Upper lobe of left lung (tissue), 6 donors: ENCODE measurements at places on chromosomes 2 and 18.

DNA sequence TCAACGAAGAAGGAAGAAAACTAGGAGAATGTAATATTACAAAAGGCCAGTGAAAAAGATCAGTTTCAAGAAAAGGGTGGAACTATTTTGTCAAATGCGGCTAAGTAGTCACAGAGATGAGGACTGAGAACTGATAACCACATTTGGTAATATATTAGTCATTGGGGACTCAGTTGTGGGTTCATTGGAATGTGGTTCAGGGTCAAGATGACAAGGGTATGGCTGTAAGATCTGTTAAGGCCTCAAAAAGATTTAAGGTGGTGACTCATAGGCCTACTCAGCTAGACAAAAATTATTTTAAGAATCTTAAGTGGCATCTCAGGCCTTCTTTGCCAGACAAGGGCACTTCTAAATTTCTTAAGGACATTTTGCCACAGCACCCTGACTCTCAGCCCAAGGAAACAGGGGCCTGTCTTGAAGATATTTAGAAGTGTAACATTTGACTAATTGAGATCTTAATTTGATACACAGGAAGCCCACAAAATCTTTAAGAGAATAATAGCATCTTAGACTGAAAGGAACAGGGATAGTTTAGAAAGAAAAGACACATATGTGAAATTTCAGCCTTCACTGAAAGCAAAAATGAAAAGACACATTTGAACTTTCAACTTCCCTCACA lies 81.3 kb downstream of the STRADB start:
- H3K4me3 ChIP-seq = no peak overlapping the region
- no peaks in the 10 kb centered on the region for H3K36me3 ChIP-seq
- no peak for DNase-seq
- no peaks in the 10 kb centered on the region for H3K27me3 ChIP-seq

- no peaks in the 10 kb centered on the region for H3K4me1 ChIP-seq
- DNase-seq = no peak
- no peaks in the 10 kb centered on the region for H3K36me3 ChIP-seq
- H3K27ac ChIP-seq = no peak overlapping the region
- no peaks in the 10 kb centered on the region for H3K27me3 ChIP-seq
These were observed 250.2 kb upstream of the MEX3C start for GRCh38 chr18:51447351-51448342.

DNA sequence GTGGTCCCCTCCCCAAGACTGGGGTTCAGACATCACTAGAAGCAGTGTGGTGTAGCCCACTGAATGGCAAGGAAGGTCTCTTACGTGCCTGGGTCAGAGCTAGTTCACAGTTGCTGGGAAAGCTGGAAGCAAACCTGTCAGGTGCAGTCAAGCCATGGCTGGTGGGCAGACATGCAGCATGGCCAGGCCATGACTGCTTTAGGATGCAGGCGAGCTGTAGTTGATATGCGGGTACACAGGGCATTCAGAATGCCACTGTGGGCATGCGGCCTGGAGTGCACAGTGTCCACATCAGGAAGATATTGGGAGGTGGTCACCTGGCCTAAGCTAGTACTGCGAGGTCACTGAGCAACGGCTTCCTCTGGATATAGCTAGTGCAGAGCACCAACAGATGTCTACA lies 11.8 kb upstream of the SLC9A4 start:
- no peak overlapping the region for H3K4me3 ChIP-seq
- H3K4me1 ChIP-seq = no peaks in the 10 kb centered on the region
- H3K27ac ChIP-seq = no peak overlapping the region

GRCh38 chr2:149884871-149885270 lies 297.3 kb upstream of the MMADHC start:
- H3K27ac ChIP-seq = no peak overlapping the region
- no peaks in the 10 kb centered on the region for H3K4me1 ChIP-seq
- H3K27me3 ChIP-seq = no peaks in the 10 kb centered on the region
- no peak for DNase-seq
- H3K4me3 ChIP-seq = no peak overlapping the region

DNA sequence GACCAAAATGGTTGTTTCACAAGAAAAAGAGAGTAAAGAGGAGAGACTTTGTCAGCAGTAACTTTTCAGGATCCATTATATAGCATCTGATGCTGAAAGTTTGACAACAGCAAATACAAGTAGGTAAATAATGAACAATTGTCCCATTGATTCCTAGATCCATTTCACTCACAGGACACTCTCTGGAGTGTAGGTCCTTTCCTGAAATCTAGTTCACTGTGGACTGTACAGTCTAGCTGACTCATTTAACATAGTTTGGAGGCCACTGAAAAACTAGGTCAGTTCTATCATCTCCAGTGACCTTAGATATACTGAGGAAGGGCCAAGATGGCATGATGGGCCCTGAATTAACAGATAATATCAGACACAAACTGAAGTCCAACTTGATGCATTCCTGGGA lies 19.3 kb upstream of the NEB start:
- H3K27ac ChIP-seq = no peak overlapping the region
- H3K4me1 ChIP-seq = no peaks in the 10 kb centered on the region

GRCh38 chr2:228039752-228040534 lies 141.5 kb downstream of the SPHKAP start:
- H3K27me3 ChIP-seq = no peaks in the 10 kb centered on the region
- no peaks in the 10 kb centered on the region for H3K36me3 ChIP-seq
- H3K27ac ChIP-seq = no peak overlapping the region
- no peak overlapping the region for H3K4me3 ChIP-seq
- no peak for DNase-seq

DNA sequence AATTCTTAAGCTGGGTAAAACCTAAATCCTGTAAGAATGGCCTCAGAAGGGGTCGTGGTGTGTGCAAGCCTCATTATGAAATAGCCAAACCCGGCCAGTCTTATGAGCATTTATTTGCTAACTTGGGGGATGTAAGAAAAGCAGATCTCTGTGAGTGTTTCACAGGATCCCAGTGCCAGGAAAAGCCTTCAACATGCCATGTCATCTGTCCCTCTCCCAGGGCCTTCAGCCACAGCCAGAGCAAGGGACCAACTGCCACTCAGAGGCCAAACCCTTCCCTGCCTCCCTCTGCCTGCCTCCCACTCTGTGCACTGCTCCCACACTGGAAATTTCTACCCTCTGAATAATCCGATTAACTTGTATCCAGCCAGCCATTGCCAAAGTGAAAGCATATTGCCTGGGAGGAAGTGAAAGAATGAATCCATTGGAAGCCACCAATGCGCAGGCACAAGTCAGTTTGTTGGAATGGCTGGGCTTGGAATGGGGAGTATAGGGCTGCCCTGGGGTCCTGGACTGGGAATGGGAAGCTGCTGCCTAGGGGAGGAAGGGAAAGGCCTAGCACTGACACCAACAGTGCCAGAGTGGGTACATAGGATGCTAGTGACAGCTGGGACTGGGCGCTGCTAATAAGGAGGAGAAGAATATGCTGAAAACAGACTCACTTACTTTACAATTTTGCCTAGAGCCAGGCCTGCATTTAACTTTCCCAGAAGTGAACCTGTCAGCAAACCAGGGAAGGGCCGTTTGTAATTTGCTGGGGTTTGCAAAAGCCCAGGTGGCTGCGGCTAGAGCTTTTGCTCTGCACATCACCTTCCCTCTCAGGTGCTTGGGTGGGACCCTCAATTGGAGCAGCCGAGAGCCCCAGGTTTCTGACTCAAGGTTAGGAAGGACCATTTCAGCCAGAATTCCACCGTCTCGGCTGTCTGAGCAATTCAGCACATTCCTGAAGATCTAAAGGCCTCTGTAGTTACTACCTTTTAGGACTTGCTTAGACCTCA lies 146.6 kb upstream of the NCK2 start:
- H3K27ac ChIP-seq = no peak overlapping the region
- H3K27me3 ChIP-seq = no peaks in the 10 kb centered on the region
- no peaks in the 10 kb centered on the region for H3K4me1 ChIP-seq
- DNase-seq = no peak
- H3K4me3 ChIP-seq = no peak overlapping the region

- no peak for DNase-seq
- H3K27me3 ChIP-seq = no peaks in the 10 kb centered on the region
- no peaks in the 10 kb centered on the region for H3K36me3 ChIP-seq
- no peak overlapping the region for H3K27ac ChIP-seq
- no peak overlapping the region for H3K4me3 ChIP-seq
These were observed 130.9 kb downstream of the ANTXR1 start for GRCh38 chr2:69143748-69144360.

GRCh38 chr2:82317012-82317411 lies 2012.5 kb upstream of the LRRTM1 start:
- H3K4me3 ChIP-seq = no peak overlapping the region
- no peaks in the 10 kb centered on the region for H3K36me3 ChIP-seq
- no peak overlapping the region for H3K27ac ChIP-seq

- H3K4me3 ChIP-seq = no peak overlapping the region
- H3K36me3 ChIP-seq = no peaks in the 10 kb centered on the region
- no peaks in the 10 kb centered on the region for H3K4me1 ChIP-seq
- no peak overlapping the region for H3K27ac ChIP-seq
These were observed 55.2 kb upstream of the NRP2 start for GRCh38 chr2:205627085-205627484.

DNA sequence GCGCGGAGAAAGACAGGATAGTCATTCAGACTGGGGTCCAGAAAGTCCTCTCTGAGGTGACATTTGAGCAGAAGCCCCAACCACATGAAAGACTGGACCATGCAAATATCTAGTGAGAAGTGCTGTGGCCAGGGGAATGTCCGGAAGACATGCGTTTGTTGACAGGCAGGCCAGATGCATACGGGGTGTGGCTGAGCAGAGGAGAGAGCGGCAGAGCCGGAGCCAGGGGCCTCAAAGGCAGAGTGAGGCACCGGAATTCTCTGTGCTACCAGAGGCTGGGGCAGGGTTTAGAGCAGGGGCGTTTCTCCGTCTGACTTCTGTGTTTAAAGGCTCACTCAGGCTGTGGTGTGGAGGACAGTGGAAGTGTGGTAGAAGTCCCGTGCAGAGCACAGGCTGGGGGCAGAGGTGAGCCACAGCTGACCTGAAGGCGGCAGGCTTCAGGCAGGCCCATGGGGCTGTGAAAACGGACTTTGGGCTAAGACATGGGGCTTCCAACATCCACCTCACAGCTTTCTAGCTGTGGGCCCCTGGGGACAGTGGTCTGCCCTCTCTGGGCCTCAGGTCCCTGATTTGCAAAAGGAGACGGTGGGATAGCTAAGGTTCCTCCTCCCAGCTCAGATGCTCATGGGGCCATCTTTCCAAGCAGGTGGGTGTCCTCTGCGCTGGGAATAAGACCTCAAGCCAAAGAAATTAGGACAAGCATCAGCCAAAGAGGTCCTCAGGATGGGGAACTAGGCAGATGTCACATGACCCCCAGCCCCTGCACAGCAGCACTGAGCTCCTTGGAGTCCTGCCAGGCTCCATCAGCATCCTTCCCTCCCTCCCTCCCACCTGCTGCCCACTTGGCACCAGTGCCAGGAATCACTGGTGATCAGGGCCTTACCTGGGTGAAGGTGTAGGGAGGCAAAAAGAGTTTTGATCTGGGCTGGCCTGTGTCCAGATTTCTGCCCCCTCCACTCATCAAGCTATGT lies 11.2 kb downstream of the RUFY4 start:
- H3K27ac ChIP-seq = no peak overlapping the region
- peak; percentile 24 for DNase-seq
- no peaks in the 10 kb centered on the region for H3K4me1 ChIP-seq
- no peak overlapping the region for H3K4me3 ChIP-seq
- H3K27me3 ChIP-seq = no peaks in the 10 kb centered on the region

DNA sequence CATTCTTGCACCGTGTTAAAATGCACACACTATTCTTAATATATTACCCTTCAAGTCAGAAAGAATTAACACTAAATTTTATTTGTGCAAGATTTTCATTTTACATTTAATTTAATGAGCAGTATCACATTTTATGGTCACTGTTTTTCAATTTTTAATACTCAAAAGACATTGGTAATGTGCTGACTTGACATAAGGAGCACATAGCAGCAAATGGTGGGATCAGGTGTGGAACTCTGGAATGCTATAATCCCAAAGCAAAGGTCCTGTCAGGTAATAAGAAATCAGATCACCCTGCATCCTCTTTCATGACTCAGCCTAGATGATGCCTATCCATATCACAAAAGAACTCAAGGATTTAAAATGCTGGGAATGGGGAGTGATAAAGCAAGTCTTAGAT lies 55.6 kb upstream of the SPAG16 start:
- H3K27me3 ChIP-seq = no peaks in the 10 kb centered on the region
- H3K27ac ChIP-seq = no peak overlapping the region
- H3K36me3 ChIP-seq = no peaks in the 10 kb centered on the region
- H3K4me3 ChIP-seq = no peak overlapping the region
- DNase-seq = no peak

DNA sequence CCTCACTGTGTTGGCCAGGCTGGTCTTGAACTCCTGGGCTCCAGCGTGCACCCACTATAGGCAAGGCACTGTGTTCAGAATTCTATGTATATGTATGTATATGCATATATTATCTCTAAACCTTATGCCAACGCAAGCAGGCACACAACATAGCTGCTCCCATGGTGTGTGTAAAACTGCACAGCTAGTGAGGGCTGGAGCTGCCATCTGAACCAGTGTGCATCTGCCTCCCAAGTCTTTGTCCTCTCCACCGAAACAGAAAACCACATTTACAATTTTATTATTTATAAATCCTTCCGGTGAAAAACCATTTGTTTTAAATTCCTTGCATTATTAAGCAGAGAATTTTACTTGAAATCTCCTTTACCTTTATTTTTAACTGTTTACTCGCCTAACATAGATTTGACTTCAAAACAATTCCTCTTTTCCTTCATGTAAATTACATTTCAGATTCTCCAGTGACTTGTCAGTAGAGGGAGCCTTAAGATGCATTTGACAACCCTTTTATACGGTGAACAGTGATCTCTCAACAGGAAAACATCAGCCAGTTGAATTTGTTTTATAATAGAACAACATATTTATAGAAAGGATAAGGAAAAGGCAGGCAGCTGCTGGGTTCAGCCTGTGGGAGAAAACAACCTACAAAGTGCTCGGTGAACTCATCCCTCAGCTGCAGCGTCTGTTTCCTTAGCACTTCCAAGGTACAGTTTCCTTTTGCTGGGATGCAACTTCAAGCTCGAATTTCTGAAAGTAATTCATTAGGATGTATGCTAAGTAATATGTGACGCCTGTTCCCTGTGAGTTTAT lies 101.2 kb downstream of the MYT1L start:
- no peaks in the 10 kb centered on the region for H3K4me1 ChIP-seq
- no peaks in the 10 kb centered on the region for H3K36me3 ChIP-seq
- no peak overlapping the region for H3K4me3 ChIP-seq
- no peak for DNase-seq
- no peaks in the 10 kb centered on the region for H3K27me3 ChIP-seq
- no peak overlapping the region for H3K27ac ChIP-seq
